Activated CD4-positive, alpha-beta T cell treated with anti-CD3 and anti-CD28 coated beads, Interleukin-2, amount 50 U/mL, for 4 hours (primary cell): ENCODE measurements at places on chromosomes 7 and 10.

DNA sequence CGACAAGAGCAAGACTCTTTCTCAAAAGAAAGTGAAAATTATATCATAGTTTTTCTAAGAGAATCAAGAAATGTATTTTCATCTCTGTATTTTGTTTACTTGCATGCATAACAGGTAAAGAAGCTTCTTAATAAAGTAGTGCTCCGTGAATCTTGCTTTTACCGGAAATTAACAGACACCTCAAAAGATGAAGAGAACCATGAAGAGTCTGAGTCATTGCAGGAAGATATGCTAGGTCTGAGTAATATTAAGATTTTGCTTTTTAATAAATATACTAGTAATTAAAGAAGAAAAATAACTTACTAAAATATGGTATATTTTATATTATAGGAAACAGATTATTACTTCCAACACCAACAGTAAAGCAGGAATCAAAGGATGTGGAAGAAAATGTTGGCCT, 39.5 kb upstream of the STOX1 start:
- DNase-seq: no peak

DNA sequence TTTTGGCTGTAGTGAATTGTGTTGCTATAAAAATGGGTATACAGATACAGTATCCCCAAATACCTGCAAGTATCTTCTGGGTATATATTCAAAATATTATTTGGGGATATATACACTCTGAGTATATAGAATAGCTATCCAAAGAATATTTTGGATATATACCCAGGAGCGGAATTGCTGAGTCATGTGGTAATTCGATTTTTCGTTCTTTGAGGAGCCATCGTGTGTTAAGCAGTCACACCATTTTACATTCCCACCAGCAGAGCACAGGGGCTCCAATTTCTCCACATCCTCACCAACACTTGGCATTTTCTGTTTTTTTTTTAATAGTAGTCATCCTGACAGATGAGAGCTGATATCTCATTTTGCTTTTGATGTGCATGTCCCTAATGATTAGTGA, 61.9 kb downstream of the TEX36 start:
- no peak for DNase-seq

DNA sequence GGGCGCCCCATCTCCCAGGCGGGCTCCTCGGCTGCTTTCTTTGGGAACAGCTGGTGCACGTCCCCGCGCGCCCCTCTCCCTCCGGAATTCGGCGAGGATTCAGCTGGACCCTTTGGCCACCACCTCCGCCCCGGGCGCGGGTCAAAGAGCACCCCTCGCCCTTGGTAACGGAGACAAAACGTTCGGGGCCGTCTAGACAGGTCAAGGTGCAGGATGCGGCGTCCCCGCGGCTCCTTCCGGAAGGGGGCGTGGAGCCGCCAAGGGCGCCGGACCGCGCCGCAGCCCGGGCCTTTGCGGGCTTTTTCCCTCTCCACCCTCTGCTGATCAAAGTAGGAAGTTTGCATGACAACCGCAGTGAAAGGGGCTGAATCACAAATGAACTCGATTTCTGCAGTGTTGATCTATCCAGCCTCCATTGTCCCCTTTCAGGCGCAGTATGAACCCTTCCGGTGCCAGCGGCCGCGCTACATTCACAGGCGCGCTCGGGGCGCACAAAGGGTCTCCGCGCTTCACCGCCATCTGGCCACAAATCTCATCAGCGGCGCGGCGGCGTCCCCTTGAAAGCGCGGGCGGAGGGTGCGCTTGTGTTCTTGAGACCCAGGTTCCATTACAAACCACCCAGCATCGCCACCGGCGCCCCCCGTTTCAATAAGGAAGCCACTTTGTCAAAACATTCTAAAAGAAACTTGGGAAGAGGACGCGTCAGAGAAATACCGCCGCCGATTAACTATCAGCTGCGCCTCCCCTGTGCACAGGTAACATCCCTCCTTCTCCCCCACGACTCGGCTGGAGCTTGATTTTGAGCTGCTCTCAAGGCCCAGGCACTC, 36.4 kb downstream of the CNPY1 start:
- DNase-seq: no peak

DNA sequence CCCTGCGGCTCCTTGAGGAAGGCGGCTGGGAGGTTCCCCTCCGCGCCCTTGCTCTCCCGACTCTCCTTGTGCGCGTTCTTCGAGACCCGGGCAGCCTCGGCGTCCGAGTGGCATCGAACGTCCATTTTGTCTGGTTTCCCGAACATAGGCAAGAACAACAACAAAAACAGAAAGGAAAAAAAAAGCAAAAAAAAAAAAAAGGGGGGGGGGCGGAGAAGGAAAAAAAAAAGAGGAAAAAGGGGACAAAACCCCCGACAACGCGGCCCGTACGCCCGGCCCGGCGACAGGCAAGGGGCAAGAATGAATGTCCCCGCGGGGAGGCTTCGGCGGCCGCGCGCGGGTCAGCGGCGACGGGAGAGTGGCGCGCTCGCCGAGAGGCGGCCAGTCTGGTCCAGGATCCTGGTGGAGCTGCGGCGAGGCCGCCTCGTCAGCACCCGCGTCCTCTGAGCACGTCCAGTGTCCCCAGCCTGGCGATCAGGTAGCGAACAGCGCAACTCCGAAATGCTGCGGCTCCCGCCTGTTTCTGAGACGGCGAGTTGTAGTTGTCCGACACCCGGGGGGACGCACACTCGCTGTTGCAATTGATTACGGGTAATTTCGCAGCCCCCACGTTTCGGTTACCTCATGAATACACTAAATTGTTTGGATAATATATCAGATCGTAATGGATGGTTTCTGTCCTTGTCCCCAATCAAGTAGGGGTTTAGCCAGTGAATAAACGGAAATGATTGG, at the start of gene VAX1:
TSS of gene VAX1 (minus strand) at position 360 of the 732 bp plus-strand sequence. CDS start at position 146, 214 bp downstream.
- no peak for DNase-seq

GRCh38 chr10:58980826-58981415, 195.5 kb upstream of the PHYHIPL start:
- DNase-seq: no peak

DNA sequence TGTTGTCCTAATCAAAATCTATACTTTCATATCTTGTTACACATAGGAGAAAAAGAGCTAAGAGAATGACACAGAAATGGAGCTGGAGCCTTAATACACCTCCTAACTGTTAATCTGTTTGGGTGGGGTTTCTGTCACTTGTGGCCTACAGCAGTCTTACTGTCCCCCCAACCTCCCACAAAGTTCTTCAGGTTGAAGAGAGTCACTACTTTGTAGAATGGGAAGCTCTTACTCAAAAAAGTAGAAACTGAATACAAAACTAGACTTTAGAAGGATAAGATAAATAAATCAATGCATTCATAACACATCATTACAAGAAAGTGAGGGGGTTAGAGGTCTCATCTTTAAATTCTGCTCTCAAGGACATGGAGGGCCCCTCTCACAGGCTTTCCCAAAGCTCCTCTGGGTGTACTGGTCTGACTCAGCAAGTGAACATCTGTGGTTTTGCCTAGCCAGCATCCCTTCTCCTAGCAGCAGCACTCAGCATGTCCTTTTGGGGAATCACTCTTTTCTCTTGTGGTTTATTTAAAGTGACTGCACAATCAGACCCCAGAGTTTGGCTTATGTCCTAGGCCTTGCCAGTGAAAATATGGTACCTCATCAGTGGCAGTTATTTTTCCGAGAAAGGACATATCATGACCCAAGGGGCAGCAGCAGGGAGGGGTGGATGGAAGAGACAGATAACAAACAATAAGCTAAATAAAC, 2.0 kb upstream of the BLVRA start:
- DNase-seq: no peak

GRCh38 chr7:146937836-146938235, 821.2 kb downstream of the CNTNAP2 start:
- DNase-seq: no peak

GRCh38 chr10:24449321-24449740, 240.4 kb downstream of the KIAA1217 start:
- DNase-seq: no peak

- DNase-seq: no peak
Measured at GRCh38 chr10:21364196-21365114, 161.0 kb downstream of the SKIDA1 start.

- DNase-seq: no peak
Measured at GRCh38 chr7:91314591-91315323, 50.5 kb downstream of the FZD1 start.

- DNase-seq: no peak
Measured at GRCh38 chr10:18713077-18713476, 53.8 kb downstream of the ARL5B start.
